CMK (cell line): ENCODE measurements at places on chromosomes 11 and 22.

DNA sequence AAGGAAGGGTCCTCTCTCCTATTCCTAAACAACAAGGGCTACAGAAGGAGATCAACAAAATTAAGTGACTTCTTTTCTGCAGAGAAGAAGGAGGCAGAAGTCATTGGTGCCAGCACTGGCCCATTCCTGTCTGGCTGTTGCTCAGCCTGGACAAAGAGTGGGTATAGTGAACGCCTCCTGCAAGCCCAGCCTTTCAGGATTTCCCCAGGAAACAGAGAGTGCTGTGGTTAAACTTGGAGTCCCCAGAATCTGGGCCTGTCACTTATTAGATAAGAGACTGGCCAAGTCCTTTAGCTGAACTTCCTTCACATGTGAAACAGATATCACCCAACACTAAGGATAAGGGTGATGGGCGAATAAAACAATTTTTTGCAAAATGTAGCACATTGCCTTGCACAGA lies 10.9 kb downstream of the TST start:
- DNase-seq, result no peak

GRCh38 chr11:86815726-86816125 lies 15.4 kb downstream of the PRSS23 start:
- DNase-seq, result no peak

DNA sequence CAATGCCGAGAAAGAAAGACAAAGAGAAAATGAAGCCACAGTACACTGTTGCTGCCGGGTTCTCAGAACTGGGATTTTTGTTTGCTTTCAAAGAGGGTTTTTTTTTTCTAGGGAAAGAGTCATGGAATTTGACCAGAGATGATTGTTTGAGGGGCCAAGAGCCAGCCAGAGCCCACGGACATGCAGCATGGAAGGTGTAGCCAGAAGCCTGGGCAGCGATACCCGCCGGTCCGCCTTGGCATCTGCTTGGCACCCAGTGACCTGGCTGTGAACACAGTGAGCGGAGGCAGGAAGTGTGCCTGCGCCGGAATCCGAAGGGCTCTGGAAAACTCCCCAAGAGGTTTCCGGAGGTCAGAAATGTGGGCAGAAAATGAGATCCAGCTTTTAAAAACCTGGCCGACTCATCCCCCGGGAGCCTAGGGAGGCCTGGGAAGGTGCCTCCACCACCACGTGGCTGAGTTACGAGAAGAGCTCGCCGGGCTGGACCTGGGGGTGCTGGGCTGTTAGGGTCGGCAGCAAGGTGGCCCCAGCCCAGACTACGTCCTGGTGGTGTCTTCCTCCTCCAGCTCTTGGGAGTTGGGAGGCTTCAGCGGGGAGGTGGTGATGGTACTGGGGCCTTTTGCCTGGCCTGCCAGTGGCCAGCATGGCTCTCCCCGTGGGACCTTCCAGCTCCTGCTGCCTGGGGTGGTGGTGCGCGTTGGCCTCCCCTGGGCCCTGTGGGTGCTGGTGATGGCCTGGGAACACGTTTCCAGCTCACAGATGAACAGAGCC lies 61.6 kb upstream of the PPARA start:
- DNase-seq, result no peak

- DNase-seq, result no peak
Observed at GRCh38 chr11:16891964-16892363, 122.2 kb downstream of the PLEKHA7 start.

DNA sequence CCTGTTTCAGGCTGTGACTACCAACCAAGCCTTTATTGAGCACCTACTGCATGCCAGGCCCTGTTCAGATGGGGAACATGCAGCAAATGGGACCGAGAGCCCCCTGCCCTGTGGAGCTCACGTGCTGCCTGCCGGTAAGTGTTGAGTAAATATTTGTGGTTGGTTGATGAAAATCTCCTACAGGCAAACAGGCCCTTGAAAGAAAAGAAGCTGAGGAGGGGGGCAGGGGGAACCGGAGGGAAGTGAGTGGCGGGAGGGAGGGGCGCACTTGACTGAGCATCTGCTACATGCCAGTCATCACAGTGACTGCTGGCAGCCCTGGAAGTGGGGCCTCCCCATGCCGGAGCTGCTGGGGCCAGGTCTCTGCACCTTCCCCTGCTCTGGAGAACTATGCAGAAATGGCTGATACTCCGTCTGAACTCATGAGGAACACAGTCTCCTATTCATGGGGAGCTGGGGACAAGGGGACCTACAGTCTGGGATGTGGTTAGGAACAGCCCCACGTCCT lies 34.2 kb downstream of the MACROD1 start:
- DNase-seq, result no peak

- DNase-seq, result no peak
Observed at GRCh38 chr22:33806191-33806590, 114.1 kb downstream of the LARGE1 start.

- no peak for DNase-seq
Observed at GRCh38 chr11:61121192-61121831, 19.0 kb downstream of the CD5 start.

DNA sequence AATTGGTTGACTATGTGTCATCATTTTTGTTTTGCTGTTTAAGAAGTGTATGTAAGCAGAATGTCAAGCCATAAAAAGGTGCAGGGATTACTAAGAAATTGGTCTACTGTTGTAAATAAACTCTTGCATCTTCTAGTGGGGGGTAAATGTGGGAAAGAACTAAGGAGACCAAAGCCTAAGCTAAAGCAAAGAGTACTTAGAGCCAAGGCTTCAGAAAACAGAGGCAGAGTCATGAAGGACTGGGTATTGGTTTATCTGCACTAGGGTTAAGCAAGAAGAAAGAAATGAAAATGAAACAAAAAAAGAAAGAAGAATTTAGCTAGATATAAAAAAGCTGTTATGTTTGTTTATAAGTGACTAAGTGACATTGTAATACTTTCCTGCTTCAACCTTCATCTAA lies 628.1 kb downstream of the METTL15 start:
- DNase-seq, result no peak

DNA sequence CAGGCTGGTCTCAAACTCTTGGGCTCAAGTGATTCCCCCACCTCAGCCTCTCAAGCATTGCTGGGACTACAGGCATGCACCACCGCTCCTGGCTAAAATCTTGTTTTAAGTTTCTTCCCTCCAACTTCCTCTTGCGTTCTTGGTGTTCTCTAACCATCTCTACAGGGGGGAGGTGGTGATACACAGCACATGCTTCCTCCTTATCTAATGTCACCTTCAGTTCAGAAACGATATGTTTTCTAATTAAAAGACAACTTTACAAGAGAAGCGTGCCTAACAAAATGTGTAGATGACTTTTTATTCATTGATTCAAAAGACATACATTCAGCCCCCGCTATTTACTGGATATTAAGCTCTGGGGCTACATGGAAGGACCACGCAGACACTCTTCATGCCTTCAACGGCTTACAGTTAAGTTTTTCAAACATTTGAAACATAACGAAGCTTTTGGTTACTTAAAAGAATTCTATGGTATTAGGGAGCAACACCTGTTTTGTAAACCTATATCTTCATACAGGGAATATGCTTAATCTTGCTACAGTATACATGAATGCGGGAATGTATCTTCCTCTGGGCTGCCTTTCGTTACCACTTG lies 933 bp upstream of the DLAT start:
- peak; percentile 40 for DNase-seq

- DNase-seq, result no peak
Observed at GRCh38 chr11:11756718-11757117, 85.1 kb upstream of the USP47 start.

DNA sequence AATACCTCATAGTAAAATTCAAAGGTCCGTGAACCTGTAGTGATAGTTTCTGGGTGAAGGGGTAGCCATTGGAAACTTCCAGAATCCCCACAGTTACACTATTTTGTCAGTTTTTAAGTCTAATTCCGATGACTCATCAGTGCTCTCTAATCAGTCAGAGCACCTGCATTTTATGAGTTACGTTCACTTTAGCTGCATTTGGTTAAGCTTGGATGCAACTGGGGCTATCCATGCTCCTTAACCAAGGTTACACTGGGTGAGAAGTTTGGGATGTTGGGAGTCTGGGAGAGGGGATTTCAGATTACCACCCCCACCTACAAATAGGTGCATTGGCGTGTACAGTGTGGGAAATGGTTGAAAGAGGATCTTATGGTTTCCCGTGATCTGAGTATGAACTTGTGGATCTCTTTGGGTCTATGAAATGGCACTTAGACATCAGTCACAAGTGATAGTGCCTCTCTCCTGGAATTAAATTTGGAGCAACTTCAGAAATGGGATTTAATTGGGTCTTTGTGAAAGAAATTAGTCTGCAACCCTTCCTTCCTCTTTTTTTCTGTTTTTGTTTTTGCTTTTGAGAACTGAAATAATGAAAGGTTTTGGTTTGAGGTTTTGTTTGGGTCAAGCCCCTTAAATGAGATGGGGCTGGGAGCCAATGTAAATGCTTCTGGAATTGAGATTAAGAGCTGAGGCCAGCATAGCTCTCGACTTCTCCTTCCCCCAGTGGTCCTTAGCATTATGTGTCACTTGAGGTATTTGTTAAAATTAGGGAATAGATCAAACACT lies 31.5 kb downstream of the EHF start:
- DNase-seq, result no peak

DNA sequence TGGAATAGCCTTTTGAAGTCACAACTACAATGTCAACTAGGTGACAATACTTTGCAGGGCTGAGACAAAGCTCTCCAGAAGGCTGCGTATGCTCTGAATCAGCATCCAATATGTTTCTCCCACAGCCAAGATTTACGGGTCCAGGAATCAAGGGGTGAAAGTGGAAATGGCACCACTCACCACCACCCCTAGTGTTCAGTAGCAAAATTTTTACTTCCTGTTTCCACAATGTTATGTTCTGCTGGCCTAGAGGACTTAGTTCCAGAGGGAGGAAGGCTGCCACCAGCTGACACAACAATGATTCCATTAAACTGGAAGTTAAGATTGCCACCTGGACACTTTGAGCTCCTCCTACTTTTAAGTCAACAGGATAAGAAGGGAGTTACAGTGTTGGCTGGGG lies 68.5 kb upstream of the MPEG1 start:
- no peak for DNase-seq
